ENCODE measurements at places on chromosomes 2 and 18.
A peak's percentile ranks its signal among the peaks of the same experiment; 100 is the strongest.

DNA sequence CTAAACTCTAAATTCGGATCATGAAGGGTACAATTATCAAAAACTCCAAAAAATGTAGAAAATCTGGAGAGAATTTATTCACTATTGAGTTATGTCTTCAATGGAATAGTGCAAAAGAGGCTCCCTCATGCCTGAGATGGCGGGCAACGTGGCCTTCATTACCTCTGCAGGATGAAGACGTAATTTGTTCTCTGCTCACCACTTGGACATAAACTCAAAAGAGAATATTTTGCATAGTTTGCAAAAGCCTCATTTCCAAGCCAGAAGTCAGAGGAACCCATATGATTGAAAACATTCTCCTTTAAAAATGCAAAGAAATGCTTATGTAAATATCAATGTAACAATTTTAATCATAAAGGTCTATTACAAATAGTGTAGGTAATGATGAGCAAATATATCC is 58.7 kb downstream of the SLC25A12 start:
- DNase-seq = no peak

- no peak for DNase-seq
Measured at GRCh38 chr2:232282508-232283055, 96.0 kb upstream of the ALPP start.

- no peak for DNase-seq
Measured at GRCh38 chr18:74989134-74989533, 219.8 kb downstream of the PTGR3 start.

DNA sequence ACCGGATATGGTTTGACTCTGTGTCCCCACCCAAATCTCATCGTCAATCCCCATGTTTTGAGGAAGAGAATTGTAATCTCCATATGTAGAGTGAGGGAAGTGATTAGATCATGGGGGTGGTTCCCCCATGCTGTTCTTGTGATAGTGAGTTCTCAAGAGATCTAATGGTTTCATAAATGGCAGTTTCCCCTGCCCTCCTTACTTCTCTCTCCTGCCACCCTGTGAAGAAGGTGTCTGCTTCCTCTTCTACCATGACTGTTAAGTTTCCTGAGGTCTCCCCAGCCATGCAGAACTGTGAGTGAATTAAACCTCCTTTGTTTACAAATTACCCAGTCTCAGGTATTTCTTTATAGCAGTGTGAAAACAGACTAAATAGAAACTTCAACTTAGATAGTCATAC is 69.5 kb downstream of the SESTD1 start:
- no peak for DNase-seq

DNA sequence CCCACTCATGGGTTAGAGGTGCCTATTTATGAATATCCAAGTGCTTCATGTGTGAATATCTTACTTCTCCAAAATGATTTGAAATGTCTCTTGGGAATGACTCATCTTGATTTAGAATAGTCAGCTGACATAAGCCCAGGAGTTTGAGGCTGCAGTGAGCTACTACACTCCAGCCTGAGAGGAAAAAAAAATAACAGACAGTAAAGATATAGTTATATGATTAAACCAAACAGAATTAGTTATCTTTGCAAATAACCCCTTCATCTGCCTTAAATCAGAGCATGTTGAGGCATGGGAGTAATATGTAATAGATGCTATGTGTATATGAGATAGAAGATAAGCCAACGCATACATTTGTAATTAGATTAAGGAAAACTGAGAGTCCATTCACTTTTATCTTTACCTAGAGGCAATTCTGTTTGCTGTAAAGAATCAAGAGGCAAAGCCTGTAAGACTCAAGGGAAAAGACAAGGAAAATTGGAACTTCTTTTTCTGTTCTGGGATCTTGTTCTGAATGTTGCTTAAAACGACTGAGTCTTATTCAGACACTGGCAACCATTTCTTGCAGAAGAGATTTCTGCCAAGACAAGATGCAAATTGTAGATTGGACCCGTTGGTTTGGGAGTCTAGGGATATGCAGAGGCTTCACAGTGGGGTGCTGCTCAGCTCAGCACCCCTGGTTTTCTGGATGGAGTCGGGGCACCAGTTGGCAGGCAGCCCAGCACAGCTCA is 104.4 kb downstream of the LIPG start:
- no peak for DNase-seq

DNA sequence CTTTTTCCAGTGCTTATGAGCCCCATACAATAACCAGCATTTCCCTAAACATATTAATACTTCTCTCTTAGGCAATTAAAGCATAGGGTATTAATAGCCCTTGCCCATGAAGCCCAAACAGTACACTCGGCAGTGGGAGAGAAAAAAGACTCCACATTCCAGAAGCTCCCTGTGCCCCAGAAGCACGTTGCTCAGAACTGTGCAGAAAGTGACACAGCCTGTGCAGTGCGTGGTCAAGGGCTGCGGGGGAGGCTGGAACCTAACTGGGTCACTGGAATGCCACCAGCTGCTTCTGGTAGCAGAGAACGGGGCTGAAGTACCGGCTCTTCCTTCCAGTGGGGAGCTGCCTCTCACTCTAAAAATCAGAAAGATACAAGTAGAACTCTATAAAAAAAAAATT is 32.7 kb downstream of the EIPR1 start:
- no peak for DNase-seq

GRCh38 chr2:135011633-135012032 is 35.6 kb downstream of the MAP3K19 start:
- DNase-seq = no peak

GRCh38 chr18:26468931-26469340 is 79.4 kb downstream of the KCTD1 start:
- DNase-seq = no peak

GRCh38 chr2:219752726-219753125 is 125.3 kb downstream of the SLC4A3 start:
- no peak for DNase-seq

DNA sequence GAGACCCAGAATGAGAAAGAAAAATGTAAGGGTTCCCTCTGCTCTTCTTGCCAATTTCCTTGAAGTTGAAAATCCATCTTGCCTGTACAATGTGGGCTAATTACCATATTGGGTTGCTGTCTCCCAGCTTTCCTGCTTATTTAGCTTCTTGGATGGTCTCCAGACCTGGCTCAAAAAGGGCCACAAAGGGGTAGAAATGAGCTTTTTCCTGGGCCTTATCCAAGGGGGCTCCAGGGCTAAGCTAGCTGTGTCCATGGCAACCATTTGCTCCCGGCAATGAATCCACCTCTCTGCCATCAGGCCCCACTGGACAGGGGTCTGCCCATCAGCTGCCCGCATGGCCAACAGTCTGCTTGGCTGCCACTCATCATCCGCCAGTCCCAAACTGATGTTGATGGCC is 85.0 kb downstream of the BOD1L2 start:
- no peak for DNase-seq

GRCh38 chr2:169716238-169716886 is 17.3 kb upstream of the KLHL23 start:
- peak; percentile 96 for DNase-seq

DNA sequence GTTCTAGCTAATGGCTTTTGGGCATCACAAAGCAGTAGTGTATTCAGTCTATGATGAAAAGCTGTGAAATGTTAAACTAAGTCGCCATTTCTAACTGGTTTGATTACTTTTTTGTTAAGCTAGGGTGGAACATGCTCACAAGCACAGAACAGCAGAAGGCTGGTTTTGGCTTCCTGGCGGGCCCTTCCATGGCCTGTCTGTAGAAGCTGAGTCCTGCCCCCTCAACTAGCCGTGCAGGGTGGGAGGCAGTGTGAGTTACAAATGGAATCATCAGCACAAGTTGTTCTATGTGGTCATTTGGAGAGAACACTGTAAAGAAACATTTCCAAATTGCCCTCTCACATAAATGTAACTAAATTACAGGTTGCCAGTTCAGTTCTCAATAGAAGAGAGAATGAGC is 290.8 kb downstream of the ALPK2 start:
- DNase-seq = no peak

Data from HFF-Myc (cell line).